ENCODE measurements at places on chromosomes 3 and 15.

DNA sequence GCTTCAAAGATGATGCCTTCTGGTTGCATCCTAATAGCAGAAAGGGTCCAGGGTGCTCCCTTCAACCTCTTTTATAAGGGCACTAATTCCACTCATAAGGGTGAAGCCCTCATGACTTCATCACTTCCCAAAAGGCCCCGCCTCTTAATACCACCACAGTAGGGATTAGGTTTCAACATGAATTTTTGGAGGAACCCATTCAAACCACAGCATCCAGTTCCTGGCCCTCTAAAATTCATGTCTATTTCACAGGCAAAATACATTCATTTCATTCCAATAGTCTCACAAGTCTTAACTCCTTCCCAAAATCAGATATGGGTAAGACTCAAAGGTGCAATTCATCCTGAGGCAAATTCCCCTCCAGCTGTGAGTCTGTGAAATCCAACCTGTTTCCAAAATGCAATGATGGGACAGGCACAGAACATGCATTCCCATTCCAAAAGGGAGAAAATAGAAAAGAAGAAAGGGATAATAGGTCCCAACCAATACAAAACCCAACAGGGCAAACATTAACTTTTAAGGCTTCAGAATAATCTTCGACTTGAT, 124.0 kb downstream of the ATP1B3 start:
- no peak for DNase-seq

DNA sequence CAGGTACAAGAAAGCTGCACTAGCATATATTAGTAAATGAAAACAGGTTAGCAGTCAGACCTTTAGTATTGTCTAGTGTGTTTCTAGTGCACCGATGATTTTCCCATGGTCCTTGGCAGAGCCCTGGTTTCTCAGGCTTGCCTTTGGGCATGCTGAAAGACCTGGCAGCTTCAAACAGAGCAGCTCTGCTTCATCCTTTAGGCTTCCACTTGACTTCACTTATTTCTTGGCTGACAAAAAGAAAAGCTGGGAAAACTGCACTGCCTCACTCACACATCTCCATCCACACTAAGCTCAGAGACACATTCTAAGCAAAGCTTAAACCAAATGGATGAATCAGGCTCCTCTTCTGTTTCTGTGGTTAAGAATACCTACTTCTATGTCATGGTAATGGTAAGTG, 374.8 kb upstream of the PDZRN3 start:
- DNase-seq, result no peak

DNA sequence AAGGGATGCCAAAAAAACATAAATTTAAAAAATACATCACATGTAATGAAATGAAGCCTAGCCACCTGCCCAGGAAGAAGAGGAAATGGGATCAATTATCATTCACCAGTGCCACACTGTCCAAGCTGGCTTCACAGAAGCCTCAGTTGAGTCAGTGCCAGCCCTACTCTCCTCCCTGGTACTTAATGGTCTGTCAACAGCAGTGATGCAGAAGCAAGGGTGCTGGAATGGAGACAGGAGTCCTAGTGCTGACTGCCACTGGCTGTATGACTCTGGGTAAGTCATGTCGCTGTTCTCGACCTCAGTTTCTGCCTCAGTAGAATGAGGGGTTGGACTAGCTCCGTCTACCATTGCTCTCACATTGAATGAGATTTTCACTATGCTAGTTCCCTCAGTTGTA, 78.5 kb upstream of the LARS2 start:
- DNase-seq, result no peak

GRCh38 chr3:74640211-74640610, 25.8 kb upstream of the CNTN3 start:
- DNase-seq, result no peak

DNA sequence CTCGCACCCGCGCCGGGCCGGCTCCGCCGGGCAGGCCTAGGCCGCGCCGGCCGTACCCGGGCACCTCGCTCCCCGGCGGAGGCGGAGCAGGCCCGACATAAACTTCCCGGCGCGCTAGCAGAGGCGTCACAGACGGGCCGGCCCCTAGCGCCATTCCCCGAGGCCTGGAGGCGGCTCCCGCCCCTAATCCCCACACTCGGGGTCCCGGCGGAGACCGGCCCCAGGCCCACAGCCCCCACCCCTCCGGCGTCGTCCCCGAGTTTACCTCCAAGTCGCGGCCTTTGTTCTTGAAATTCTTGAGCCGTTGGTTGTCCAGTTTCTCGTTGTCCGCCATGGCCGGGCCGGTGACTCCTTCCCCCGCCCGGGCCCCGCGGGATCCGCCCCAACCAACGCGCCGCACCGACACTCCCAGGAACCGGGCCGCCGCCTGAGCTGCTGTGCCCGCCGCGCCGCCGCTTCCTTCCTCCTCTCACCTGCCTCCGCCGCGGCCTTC, 376 bp downstream of the KPNA4 start:
- peak; percentile 67 for DNase-seq

DNA sequence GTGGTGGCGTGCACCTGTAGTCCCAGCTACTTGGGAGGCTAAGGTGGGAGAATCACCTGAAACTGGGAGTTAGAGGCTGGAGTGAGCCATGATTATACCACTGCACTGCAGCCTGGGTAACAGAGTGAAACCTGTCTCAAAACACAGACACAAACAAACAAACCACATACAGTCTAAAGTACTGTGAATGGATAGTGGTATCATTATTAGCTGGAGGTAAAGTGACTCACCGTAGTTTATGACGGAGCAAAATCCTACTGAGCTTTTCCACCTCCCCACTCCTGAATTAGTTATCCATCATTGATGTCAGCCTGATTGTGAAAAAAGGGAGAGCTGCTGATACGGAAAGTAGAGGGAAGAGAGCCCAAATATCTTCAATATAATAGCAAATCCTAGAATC, 3.2 kb upstream of the CNOT10 start:
- DNase-seq, result no peak

GRCh38 chr3:192919901-192920300, 2.2 kb upstream of the MB21D2 start:
- DNase-seq, result no peak

DNA sequence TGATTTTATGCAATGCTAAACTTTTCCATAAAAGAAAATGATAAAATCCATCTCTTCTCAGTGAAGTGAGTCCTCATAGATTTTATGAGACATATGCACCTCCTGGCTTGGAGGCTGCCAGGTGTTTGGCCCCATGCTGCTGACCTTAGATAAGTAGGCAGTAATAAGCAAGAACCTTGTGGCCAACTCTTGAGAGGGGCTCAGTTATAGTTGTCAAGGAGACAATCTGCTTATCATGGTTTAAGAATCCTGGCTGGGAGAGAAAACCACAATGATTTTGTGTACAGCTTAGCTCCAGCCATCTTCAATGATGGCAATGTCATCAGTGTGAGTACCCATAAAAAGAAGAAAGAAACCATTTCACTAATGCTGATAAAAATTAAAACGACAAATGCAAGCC, 252.1 kb downstream of the CPNE4 start:
- no peak for DNase-seq

GRCh38 chr3:127497676-127498075, 92.9 kb downstream of the TPRA1 start:
- DNase-seq, result no peak

GRCh38 chr3:99186016-99186415, 284.5 kb upstream of the DCBLD2 start:
- DNase-seq, result no peak

GRCh38 chr3:78895528-78895927, 872.3 kb downstream of the ROBO1 start:
- no peak for DNase-seq

DNA sequence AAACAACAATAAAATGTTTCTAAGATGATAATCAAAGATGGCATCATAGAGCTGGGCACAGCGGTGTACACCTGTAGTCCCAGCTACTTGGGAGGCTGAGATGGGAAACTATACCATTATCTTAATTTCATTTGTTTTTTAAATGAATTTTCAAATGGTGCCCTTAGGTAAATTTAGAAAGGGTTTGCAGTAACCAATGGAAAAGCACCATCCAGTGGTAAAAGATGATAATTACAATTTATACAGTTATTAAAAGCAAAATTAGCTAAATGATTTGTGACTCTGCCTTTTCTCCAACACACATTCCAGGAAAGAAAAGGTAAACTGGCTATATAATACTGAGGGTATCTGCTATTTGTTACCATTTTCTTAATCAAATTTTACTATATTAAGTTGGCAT, 14.4 kb upstream of the ANKRD28 start:
- no peak for DNase-seq

- DNase-seq, result no peak
Measured at GRCh38 chr3:40845447-40845846, 320.7 kb downstream of the ZNF621 start.

DNA sequence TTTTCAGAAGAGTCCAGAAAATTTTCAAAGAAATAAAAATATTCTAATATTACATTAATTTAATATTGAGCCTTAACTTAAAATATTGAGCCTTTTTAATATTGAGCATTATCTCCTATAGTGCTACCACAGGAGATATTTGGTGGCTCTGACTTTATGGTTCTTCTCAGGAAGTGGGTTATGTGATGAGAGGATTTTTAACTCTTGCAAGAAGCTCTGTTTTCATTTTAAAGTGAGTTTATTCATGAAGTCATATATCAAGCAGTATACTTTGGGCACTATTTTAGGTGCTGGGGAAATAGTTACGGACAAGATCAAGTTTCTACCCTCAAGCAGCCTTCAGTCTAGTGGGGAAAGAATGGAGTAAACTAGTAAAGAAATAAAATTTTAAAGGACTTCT, 13.4 kb upstream of the MBNL1 start:
- no peak for DNase-seq

- no peak for DNase-seq
Measured at GRCh38 chr3:126156468-126156867, 23.9 kb downstream of the ALDH1L1 start.
